ENCODE measurements at places on chromosomes 5 and 9.

DNA sequence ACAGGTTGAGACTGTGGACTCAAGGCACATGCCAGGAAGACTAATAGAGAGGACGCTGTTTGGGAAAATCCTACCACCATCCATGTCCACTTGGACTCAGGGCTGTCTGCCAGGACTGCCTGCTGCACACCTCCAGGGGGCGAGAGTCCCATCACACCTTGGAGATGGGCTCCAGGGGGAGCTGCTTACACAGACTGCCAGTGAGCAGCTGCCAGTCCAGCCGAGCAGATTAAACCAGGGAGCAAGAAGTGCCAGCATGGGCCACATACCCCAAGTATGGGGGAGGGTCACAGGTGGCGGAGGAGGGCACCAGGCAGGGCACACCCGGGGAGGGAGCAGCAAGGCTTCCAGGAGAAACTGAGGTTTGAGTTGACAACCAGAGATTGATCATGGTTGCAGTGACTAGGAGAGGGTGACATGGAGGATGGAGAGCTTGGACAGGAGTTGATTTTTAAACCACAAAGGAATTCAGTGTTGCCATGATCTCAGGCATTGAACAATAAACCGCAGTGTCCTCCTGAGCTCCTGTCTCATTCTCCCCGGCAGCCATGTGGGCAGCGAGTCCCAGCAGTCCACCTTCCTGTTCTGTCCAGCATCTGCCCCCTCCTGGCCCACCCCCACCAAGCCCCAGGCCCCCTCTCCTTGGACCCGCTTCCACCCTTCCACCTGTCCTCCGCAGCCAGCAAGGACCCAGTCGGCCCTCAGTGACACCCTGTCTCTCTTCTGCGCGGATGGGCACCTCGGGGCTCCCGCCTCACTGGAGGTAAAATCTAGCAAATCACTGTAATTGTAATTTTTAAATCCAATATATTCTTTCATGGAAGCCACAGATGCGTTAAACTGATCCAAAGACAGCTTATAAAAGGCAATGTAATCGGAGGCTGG lies 3.1 kb upstream of the VAV2 start:
- no peak for DNase-seq

DNA sequence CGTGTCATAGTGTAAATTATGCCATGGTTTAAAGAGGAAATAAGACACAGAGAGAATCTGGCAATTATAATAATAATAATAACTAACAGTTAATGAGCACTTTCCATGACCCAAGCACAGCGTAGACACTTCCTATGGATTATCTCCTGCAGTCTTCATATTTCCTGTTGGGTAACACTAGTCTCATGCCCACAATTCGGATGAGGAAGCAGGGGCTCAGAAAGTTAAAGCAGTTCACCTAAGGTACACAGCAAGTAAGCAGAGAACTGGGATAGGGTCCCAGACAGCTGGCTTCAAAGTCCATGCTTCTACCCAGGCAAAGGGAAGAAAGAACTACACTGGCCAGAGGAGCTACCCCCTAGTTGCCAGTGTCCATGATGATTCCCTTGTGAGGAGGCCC lies 27.9 kb upstream of the TGFBI start:
- DNase-seq = no peak

- DNase-seq = no peak
Measured at GRCh38 chr5:142006363-142007236, 6.2 kb downstream of the GNPDA1 start.

GRCh38 chr5:141521244-141521781 lies 32.4 kb downstream of the PCDHGC5 start:
- DNase-seq = no peak

DNA sequence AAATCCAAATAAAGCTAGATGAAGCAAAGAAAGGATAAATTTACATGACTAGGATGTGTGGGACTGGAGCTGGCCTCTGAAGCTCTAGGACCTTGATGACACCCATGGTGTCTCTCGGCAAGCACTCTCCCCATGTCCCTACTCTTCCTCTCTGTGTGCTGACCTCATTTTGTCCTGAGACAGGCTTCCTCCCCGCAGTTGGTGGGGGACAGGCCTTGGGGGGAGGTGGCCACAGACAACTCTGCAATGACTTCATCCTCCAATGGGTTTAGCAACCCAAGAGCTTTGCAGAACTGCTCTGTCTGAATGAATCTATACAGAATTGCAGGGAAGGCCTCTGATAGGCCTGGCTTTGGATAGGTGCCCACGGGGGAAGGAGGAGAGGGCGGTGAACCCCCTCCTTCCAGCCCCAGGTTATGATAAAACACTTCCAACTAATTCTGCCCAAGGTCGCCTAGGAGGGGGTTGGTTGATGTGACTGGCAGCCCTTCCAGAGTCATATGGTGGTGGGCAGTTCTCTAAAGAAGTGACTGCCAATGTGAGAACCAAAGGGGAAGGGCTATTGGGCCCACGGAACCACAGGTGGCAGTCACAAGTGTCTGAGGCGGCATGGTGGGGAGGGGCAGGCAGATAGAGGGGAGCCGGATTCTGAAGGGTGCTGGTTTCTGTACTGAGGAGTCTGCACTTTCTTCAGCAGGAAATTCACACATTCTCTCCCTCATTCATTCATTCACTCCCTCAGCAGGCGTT lies 6.0 kb downstream of the SLC6A7 start:
- no peak for DNase-seq

DNA sequence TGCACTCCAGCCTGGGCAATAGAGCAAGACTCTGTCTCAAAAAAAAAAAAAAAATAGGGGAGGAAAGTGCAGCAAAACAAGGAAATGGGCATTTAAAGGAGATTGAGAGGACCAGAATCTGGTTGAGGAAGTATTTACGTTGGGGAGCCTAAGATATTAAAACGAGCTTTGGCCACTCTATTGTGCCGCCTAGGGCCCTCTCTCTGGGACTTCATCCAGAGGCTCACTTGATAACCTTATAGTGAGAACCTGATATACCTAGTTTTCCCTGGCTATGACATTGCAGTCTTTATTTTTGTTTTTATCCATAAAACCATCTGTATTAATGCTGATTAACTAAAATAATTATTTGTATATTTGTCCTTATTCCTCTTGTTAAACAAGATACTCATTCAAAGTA lies 213.6 kb downstream of the SAXO1 start:
- DNase-seq = no peak

GRCh38 chr5:103587185-103587748 lies 24.7 kb upstream of the NUDT12 start:
- DNase-seq = no peak

GRCh38 chr5:150624334-150625163 lies 15.9 kb upstream of the SYNPO start:
- no peak for DNase-seq

DNA sequence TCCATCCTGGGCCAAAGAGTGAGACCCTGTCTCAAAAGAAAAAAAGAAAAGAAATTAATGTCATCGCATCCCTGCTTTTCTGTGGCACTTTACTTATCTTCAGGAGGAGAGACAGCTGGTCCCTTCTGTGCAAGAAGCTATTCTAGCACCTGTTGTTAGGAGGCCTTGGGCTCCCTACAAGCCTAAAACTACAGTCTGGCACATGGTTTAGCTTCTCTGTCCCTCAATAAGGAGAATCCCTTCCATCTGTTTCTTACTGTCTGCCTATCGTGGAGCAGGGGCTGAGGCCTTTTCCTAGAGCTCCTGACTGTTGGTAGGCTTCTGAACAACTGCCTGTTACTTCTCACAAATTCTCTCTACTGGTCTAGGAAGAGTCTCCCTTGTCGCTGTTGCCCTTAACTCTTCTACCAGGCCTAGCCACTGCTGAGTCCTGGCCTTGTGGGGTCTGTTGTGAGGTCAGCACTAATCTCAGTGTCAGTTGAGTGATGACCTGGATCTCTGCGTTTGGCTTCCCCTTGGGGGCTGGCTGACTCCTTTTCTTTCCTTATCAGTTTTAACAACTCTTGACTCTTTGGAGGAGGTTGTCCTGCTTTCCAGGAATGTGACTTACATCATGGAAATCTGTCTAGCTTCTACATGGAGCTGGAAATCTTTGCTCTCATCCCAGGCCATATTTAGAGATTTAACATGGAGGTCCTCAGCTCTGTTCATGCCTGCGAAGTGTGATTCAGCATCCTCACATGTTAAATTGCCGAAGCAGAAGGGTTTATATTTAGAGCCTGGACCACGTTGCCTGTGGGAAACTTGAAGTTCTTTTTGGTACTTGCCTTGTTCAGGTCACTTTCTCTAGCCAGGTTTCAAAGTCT lies 5.7 kb upstream of the GARNL3 start:
- DNase-seq = no peak

DNA sequence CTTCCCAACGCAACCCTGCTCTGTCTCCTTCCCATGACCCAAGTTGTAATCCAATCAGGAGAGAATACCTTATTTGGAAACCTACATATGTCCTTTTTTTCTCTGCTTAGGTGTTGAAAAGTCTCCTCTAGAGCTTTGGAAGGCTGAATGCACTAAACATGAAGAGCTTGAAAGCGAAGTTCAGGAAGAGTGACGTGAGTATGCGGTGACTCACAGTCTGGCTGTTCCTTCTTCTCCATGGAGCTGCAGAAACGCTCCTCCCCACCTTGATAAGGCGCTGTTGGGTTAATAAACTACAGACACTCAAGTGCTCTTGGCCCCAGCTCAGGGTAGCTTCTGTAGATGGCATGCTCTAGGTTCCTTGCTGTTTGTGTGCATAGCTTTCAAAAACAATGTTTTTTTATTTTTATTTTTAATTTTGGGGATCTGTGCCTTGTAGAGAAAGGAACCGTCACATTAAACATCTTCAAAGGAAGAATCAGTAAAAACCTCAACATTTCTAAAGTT lies 30.7 kb downstream of the RAI14 start:
- no peak for DNase-seq

DNA sequence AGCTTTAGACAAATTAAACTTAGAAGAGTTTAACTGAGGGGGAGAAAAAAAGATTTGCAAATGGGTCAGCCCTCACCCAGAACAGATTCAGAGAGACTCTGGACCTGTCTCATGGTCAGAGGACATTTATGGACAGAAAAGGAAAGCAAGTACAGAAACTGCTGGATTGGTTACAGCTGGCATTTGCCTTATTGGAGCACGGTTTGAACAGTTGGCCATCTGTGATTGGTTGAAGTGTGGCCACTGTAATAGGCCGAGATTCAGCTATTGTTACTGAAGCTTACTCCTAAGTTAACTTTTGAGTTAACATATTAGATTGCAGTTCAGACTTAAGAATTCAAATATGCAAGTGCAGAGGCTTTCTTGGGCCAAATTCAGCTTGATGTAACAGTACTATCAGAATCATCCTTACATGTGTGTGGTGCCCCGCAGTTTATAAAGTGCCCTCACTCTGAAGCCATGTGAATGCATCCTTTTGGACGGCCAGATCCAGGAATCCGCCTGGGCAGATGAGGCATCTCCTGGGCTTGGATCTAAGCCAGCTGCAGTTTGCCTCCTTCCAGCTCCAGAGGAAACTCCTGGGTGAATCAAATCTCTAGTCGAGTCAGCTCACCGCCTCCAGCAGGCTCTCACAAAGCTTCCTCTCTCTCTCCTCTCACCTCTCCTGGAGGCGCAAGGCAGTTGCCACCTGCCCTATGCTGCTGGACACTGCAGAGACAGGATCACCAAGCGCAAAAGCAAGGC lies 165.2 kb downstream of the ADAMTS12 start:
- DNase-seq = no peak

DNA sequence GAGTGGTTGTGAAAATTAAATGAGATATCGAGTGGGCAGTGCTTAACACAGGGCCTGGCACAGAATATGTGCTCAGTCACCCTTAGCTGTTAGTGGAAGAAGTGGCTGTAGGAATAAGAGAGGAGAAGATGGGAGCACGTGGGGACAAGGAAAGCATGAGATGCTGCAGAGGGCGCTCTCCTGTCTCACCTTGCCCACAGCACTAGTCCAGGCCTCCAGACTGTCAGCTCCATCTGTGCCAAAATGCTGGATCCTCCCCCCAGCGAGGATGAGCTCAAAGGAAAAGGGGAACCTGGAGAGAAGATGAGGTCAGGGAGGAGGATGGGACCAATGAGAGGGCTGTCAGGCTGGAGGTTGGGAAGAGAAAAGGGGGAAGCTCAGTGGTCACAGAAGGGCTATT lies 12.5 kb downstream of the ARAP3 start:
- DNase-seq = no peak

GRCh38 chr5:73938280-73938937 lies 312.4 kb downstream of the ARHGEF28 start:
- no peak for DNase-seq

DNA sequence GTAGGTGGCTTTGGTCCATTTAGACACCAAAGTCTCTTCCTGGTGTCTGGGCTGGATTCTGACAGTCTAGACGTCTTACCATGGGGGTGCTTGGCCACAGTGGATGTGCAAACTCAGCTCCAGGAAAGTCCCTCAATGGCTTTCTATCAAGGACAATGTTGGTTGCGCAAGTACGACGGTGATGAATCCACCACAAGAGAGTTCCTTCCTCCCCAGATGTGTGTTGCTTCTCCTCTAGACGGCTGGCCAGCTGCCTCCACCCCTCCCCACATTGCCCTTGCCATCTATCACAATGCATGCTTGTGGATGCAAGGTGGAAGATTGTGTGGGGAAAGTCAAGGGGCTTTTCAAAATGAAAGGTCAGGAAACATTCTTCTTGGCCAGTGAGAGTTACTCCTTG lies 89.7 kb upstream of the IRX2 start:
- DNase-seq = no peak

DNA sequence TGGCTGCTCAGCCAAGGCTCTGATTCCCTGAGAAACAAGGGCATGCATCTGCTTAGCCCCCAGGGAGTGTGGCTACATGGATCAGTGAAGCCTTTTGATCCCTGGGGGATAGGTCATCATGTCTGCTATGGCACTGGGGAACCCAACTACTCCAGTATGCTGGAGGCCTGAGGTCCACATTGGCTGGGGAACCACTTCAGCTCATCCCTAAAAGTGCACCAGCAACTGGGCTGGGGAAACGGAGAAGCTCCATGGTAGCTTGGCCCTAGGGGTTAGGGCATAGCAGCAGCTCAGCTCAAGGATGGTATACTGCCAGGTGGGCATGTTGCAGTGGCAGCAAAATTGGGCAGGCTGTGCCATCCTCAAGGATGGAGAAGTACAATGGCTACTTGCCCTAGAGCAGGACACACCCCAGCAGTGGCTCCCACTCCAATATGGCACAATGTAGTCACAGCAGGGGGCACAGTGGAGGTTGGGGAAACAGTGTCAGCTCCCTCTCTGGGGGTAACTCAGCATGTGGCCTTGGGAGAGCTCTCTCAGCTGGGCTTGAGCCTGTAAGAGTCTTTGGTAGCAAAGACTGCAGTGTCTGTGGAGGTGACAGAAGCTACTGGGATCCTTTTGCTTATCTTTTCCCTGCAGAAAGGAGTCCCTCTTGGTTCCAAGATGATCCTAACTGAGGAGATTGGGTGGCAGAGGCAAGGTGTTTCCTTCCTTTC lies 111.5 kb upstream of the FSTL4 start:
- DNase-seq = no peak

DNA sequence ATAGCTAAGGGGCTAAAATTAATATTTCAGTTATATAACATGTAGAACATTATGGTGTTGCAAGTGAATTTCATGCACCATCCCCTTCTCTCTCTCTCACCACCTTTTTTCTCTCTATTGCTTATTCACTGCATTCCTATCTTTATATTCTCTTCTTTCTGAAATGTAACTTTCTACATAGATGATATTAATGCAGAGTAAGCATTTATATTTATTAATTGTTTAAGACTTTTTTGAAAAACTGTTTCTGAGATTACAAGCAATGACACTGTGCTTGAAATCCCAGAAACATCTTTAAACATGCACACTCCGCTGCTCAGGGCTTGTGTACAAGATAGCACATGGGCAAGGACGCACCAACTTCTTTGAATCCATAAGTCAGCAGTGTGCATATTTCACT lies 567.7 kb upstream of the SGCD start:
- DNase-seq = no peak

- DNase-seq = no peak
Measured at GRCh38 chr9:106799152-106799551, 63.8 kb upstream of the ZNF462 start.

- DNase-seq = no peak
Measured at GRCh38 chr9:116789081-116789480, 102.0 kb downstream of the TRIM32 start.
